Upper lobe of right lung (tissue), 1 donor: ENCODE measurements at places on chromosomes 2 and 18. TPM values are rescaled to one million over a fixed set of nuclear protein-coding genes. Genes with fewer than 3 reads are reported as not detected.

- no peaks in the 10 kb centered on the region for H3K27me3 ChIP-seq
- H3K4me1 ChIP-seq = peaks cover 33% of the 10 kb centered on the region
- H3K4me3 ChIP-seq = no peak overlapping the region
- no peak for DNase-seq
- peak overlapping the region; percentile 76 for H3K27ac ChIP-seq
Observed at GRCh38 chr2:190467575-190468083, 59.5 kb downstream of the MFSD6 start.

TMEFF2 gene
- total RNA-seq = not detected

GRCh38 chr18:62505669-62506494 is 16.9 kb upstream of the ZCCHC2 start:
- peak overlapping the region; percentile 55 for H3K4me3 ChIP-seq
- peaks cover 5% of the 10 kb centered on the region for H3K4me1 ChIP-seq
- H3K36me3 ChIP-seq = no peaks in the 10 kb centered on the region
- H3K27ac ChIP-seq = peak overlapping the region; percentile 82
- H3K27me3 ChIP-seq = no peaks in the 10 kb centered on the region
- no peak for DNase-seq

DNA sequence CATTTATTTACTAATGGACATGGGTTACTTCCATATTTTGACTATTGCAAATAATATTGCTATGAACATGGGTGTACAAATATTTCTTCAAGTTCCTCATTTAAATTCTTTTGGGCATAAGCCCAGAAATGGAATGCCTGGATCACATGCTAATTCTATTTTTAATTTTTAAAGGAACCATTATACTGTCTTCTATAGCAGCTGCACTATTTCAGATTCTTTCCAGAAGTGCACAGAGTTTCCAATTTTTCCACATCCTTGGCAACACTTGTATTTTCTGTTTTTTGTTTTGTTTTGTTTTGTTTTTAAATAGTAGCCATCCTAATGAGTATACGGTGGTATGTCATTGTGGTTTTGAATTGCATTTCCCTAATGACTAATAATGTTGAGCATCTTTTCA is 8.5 kb upstream of the RALBP1 start:
- H3K4me3 ChIP-seq = no peak overlapping the region
- H3K36me3 ChIP-seq = no peaks in the 10 kb centered on the region
- H3K4me1 ChIP-seq = no peaks in the 10 kb centered on the region
- DNase-seq = no peak
- no peaks in the 10 kb centered on the region for H3K27me3 ChIP-seq

DNA sequence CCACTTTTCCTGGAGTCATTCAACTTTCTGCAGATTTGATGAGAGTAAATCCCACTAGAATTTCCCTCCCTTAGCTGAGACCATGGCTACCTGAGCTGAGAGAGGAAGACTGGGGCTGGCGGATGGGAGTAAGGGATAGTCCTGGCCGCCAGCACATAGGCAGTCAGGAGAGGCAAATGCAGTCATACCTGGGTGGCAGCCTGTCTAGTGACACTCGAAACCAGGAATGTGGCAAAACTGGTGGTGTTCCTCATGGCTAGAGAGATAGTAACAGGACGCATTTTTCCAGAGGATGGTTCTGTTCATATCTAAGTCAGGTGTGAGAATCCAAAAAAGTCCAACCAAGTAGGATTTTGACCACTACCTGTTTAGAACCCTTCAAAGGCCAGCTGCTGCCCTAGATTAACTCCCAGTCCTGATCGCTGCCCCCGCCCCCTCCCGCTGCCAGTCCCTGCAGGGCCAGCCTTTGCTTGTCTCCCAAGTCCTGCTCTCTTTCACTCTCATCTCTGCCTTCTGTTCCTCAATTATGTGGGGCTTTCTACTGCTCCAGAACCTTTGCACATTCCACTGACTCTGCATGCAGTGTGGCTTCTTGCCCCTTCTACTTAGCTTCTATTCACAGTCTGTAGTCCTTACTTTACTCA is 17.4 kb upstream of the SCG2 start:
- no peak for DNase-seq
- no peak overlapping the region for H3K27ac ChIP-seq
- H3K36me3 ChIP-seq = no peaks in the 10 kb centered on the region
- no peak overlapping the region for H3K4me3 ChIP-seq
- H3K27me3 ChIP-seq = no peaks in the 10 kb centered on the region

- H3K36me3 ChIP-seq = peaks cover 61% of the 10 kb centered on the region
- H3K4me1 ChIP-seq = no peaks in the 10 kb centered on the region
- H3K27me3 ChIP-seq = no peaks in the 10 kb centered on the region
- no peak for DNase-seq
Observed at GRCh38 chr2:135169900-135170753, 118.0 kb downstream of the RAB3GAP1 start.

GRCh38 chr2:239222706-239223309 is 178.0 kb downstream of the HDAC4 start:
- peaks cover 59% of the 10 kb centered on the region for H3K4me1 ChIP-seq
- peak overlapping the region; percentile 89 for H3K27ac ChIP-seq
- no peaks in the 10 kb centered on the region for H3K36me3 ChIP-seq

DNA sequence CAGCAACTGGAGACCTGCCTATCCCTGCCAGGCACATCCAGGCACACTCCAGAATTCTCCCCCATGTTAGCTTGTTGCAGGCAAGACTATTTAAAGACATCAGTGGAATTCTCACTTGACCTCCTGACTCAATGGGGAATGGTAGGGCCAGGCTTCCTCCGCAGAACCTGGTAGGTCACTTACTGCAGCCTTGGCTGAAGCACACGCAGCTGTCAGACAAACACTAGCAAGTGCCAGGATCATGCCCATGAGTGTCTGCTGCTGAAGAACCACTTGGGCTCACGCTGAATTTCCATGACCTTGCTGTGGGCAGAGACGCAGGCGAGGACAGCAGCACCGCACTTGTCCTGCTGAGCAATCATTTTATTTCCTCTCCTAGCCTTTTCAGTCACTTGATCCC is 3.2 kb downstream of the LRRC30 start:
- peak; percentile 63 for DNase-seq
- no peaks in the 10 kb centered on the region for H3K27me3 ChIP-seq
- H3K4me1 ChIP-seq = peaks cover 3% of the 10 kb centered on the region
- H3K4me3 ChIP-seq = no peak overlapping the region

ACMSD gene
- total RNA-seq = not detected

GRCh38 chr18:36672437-36673344 is 156.1 kb downstream of the TPGS2 start:
- H3K36me3 ChIP-seq = no peaks in the 10 kb centered on the region
- H3K4me3 ChIP-seq = peak overlapping the region; percentile 37
- peak; percentile 67 for DNase-seq
- peaks cover 15% of the 10 kb centered on the region for H3K4me1 ChIP-seq
- no peaks in the 10 kb centered on the region for H3K27me3 ChIP-seq

NEB gene
- total RNA-seq = 1.9 TPM

DSC2 gene
- 17.2 TPM for total RNA-seq

GRCh38 chr2:149000158-149000938 is 38.2 kb upstream of the LYPD6B start:
- no peaks in the 10 kb centered on the region for H3K27me3 ChIP-seq
- no peaks in the 10 kb centered on the region for H3K4me1 ChIP-seq
- no peak overlapping the region for H3K27ac ChIP-seq
- H3K4me3 ChIP-seq = no peak overlapping the region
- H3K36me3 ChIP-seq = no peaks in the 10 kb centered on the region

- DNase-seq = no peak
- H3K27me3 ChIP-seq = no peaks in the 10 kb centered on the region
- no peak overlapping the region for H3K4me3 ChIP-seq
- no peaks in the 10 kb centered on the region for H3K36me3 ChIP-seq
Observed at GRCh38 chr2:6605836-6606505, 259.7 kb downstream of the CMPK2 start.

DNA sequence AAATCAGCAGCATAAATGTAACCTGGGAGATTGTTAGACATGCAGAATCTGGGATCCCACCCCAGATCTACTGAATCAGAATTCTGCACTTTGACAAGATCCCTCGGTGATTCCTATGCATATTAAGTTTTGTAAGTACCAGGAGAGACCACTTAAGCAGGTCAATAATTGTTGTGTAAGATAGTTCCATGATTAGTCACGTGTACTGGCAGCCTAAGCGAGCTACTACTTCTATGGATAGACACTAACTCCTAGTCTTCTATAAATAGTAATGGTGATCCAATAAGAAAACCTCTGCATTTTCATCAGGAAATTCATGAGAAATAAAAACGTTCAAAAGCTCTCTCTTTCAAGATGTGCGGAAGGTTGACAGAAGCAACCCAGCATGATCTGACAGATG is 988.2 kb upstream of the CHAC2 start:
- H3K27ac ChIP-seq = no peak overlapping the region
- no peak for DNase-seq
- H3K4me3 ChIP-seq = no peak overlapping the region
- H3K36me3 ChIP-seq = no peaks in the 10 kb centered on the region

DNA sequence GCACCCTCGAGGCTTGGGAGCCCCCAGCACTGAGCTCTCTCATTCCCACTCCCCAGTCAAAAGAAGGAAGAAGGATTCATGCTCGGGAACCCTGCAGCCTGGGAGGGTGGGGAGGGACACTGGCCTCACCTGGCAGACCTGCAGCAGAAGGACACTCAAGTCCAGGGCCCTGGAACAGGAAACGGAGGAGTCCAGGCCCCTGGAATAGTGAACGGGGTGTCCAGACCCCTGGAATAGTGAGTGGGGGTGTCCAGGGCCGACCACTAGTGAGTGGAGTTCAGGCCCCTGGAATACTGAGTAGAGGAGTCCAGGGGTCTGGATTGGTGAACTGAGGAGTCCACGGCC is 292.5 kb downstream of the NDUFA10 start:
- no peak overlapping the region for H3K27ac ChIP-seq
- H3K4me3 ChIP-seq = no peak overlapping the region
- no peaks in the 10 kb centered on the region for H3K4me1 ChIP-seq
- H3K27me3 ChIP-seq = no peaks in the 10 kb centered on the region
- no peaks in the 10 kb centered on the region for H3K36me3 ChIP-seq

DNA sequence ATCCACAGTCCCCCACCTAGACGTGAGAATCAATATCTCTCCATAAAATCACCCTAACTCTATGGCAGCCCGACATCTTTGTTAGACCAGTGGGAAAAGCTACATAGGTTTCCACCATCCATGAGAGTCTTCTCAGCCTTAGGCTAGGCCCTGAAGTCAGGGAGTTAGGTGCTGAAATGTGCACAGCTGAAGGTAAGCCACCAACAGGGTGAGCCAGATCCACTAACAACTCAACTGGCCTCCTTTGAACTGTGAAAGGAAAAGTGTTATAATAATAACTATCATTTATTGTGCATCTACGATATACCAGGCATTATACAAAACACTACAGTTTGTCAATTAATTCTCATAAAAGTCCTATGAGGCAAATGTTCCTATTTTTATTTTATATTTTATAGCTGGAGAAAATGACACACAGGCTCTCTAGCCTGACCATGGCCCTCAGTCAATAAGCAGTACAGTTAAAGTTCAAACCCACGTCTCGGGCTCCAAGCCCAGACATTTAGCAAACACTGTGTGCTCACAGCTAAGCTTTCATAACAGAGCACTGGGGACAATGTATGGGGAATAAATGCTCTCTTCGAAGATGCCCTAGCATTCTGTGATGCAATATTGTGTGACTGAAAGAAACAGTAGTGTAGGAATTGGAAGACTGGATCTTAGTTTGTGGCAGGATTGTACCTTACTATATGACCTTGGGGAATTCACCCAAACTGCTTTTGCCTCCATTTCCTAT is 11.2 kb upstream of the CYP27C1 start:
- no peaks in the 10 kb centered on the region for H3K36me3 ChIP-seq
- no peak overlapping the region for H3K27ac ChIP-seq
- no peak for DNase-seq

DNA sequence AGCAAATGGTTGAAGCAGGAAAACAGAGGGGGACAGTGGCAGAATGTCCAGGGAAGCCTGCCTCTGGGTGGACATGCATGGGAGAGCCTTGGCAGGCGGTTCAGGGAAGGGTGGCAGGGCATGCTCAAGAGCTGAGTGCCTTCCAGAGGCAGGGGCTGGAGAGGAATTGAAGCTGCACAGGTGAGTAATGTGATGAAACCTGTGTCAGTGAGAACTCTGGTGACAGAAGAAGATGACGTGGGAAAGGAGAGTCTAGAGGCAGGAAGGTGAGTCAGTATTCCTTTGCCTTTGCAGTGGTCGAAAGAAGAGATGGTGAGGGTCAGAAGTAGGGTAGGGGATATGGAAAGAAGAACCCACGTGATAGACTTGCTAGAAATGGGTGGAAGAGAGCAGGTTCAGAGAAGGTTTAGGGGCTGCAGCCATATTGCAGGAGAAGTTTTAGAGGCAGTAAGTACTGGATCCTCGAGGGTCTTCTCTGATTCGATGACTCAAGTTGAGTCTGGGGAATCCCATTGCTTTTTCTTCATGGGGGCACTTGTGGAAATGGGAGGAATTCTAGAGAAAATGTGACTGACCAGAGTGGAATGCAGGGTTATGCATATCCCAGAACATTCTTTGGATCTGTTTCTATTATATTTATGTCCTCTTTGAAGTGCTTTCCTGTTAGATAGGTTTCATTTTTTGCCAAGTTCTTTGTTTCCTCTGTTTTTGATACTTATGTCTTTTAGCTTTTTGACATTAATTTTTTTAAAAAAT is 37.4 kb downstream of the TMEM87B start:
- no peaks in the 10 kb centered on the region for H3K27me3 ChIP-seq
- H3K36me3 ChIP-seq = peaks cover 61% of the 10 kb centered on the region
- peaks cover 10% of the 10 kb centered on the region for H3K4me1 ChIP-seq
- no peak overlapping the region for H3K4me3 ChIP-seq
- peak overlapping the region; percentile 20 for H3K27ac ChIP-seq
